ENCODE measurements at places on chromosomes 13 and 19.

DNA sequence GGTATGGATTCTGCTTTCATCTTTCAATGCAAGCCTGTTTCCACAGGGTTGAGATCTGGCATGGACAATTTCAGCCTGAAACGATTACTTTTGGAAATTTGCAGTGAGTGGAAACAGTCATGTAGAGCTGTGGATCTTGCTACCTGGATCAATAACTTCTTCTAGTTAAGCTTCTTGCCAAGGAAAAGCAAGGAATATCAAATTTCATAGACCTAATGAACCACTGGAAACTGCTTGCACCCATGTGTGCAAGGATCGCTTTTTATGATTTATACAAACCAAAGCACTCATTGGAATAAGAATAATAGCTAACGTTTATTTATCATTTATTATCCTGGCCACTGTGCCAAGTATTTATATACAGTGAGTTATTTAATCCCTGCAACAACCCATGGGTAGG is 392.8 kb downstream of the KCNRG start:
- DNase-seq: no peak

- DNase-seq: no peak
These were observed 47.9 kb upstream of the MYCBP2 start for GRCh38 chr13:77374786-77375185.

DNA sequence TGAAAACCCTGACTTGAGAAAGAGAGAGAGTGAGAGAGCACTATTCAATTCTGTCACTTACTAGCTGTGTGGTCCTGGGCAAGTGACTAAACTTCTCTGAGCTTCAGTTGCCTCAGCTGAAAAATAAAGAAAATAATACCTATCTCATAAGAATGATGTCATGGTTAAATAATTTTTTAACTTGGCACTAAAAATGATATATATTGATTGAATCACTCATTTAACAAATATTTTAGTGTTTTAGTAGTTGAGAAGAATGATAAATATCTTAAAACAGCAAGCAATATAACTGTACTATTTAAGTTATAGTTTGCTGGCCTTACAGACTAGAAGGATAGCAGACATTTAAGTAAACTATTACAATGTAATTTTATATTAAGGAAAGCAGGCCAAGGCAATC is 764.2 kb downstream of the DIAPH3 start:
- DNase-seq: no peak

GRCh38 chr19:56189785-56190184 is 7.8 kb downstream of the ZSCAN5B start:
- no peak for DNase-seq

- DNase-seq: no peak
These were observed 18.5 kb upstream of the ABCC4 start for GRCh38 chr13:95319551-95320274.

DNA sequence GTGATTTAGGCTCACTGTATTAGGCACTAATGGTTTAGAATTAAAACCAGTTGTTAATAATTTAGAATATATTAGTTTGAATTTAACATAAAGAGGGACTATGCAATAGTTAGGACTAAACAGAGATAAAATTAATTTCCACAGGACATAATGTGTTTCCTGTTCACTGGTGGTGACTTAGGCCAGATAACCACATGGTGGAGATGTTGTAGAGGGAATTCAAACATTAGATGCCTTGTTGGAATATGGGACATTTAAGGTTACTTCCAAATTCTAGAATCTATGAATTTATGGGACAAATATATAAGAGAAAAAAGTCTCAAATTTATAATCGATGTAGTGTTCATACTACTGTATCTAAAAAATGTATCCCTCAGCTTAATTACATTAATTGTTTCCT is 615.5 kb upstream of the KLHL1 start:
- no peak for DNase-seq

- peak; percentile 8 for DNase-seq
These were observed 112.8 kb downstream of the CRYL1 start for GRCh38 chr13:20412691-20413355.

DNA sequence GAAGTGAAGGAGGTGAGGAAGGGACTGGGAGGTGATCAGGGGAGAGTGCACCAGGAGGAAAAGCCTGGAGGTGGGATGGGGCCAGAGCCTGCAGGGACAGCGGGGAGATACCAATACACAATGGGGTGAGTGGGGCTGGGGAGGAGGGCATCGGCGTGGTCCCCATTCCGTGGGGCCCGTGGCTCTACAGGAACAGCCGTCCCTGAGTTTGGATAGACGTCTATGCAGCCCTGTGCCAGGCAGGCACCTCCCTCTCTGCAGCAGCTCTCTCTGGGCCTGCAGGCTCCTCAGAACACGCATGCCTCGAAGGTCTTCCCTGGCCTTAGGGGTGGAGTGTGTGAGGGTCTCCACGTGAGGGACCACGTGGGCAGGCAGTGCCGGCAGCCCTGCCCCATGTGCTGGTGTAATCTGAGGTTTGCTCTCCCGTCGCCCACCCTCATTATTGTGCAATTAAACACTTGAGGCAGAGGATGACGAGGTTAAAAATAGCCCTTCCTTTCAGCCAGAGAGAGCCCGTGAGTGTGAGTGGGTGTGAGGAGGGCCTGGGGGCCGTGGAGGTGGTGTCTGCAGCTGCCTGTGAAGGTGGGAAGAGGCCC is 16.5 kb downstream of the C2CD4C start:
- DNase-seq: no peak

DNA sequence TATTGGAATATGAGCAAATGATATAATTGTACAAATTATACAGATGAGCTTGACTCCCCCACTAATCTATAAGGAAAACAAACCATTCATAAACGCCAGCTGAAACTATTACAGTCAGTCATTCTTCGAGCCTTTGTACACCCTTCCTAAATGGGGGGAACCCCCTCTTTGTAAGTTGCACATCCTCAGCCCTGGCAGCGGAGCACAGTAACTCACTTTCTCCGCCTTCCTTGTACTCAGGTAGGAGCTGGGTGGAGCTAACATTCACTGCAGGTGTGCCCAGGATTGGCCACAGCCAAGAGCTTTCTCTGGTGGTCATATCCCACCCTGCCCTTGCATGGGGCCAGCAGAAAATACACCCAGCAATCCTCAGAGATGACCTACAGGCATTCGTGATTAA is 28.6 kb downstream of the PIN1 start:
- DNase-seq: peak; percentile 62

DNA sequence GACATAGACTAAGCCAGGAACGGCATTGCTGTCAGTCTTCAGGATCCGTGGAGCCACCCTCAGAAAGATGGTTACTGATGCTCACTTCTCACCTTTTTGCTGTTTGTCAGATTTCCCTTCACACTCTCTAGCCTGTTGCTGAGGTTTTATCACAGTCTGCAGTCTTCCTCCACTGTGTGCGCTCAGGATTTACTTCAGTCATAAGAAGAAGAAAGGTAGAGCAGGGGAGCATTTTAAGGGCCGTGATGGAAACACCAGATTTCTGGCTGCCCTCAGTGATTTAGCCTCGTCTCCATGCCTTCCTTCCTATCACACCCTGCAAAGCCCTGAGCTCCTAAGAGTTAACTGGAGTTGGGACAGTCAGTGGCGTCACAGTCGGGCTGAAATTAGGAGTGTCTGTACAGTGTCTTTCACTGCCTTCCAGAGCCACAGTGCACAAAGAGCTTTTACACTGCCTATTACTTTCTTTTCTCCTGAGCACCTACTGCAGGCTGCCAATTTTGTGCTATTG is 60.0 kb upstream of the GPR183 start:
- DNase-seq: peak; percentile 59

GRCh38 chr13:23384111-23384510 is 49.4 kb downstream of the SACS start:
- no peak for DNase-seq

DNA sequence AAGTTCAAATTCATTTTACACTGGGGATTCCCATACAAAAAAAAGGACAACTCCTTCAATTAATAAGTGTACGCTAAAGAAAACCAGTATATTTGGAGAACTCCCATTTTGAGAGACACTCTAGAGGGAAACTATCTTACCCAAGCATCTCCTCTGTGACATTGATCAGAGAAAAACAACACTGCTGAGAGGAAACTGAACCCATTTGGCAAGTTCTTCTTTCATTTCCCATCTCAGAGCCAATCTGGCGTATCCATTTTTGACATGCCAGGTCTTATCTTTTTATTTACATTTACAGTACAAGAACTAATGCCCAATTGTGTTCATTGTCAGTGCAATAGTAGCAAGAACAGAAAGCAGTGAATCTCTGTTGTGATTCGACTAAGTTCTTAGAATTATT is 30.1 kb downstream of the LIG4 start:
- no peak for DNase-seq

DNA sequence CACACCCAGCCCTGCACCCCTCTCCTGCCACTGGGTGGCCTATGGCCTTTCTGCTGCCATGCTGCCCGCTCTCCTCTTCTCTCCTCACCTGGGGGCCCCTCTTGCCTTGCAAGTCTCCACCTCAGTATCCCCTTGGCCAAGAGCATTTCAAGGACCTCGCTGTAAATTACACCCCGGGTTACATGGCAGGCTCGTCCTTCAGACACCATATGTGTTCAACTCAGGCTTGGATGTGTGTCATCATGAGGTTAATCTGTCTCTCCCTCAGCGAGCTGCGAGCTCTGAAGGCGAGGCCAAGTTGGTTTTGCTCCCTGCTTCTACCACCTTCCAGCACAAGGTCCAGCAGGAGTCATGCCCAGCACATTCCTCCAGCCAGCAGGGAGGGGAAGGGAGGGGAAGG is 74.8 kb upstream of the TM9SF2 start:
- DNase-seq: no peak

- DNase-seq: no peak
These were observed 199.3 kb upstream of the UBL3 start for GRCh38 chr13:30049692-30050091.

GRCh38 chr13:113064000-113064533 is 41.5 kb upstream of the F7 start:
- no peak for DNase-seq

DNA sequence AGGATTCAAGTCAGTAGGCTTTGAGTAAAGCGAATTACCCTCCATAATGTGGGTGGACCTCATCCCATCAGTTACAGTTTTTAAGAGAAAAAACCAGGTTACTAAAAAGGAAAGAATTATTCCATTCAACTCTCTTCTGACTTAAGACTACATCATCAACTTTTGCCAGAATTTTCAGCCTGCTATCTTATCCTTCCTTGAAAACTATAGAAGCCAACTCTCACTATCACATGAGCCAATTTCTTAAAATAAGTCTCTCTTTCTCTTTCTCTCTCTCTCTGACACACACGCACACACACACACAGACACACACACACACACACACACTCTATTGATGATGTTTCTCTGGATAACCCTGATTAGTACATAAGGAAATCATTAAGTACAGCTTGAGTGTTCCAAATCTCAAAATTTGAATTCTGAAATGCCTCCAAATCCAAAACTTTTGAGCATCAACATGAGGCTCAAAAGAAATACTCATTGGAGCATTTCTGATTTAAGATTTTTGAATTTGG is 217.0 kb upstream of the PRR20A start:
- DNase-seq: no peak

DNA sequence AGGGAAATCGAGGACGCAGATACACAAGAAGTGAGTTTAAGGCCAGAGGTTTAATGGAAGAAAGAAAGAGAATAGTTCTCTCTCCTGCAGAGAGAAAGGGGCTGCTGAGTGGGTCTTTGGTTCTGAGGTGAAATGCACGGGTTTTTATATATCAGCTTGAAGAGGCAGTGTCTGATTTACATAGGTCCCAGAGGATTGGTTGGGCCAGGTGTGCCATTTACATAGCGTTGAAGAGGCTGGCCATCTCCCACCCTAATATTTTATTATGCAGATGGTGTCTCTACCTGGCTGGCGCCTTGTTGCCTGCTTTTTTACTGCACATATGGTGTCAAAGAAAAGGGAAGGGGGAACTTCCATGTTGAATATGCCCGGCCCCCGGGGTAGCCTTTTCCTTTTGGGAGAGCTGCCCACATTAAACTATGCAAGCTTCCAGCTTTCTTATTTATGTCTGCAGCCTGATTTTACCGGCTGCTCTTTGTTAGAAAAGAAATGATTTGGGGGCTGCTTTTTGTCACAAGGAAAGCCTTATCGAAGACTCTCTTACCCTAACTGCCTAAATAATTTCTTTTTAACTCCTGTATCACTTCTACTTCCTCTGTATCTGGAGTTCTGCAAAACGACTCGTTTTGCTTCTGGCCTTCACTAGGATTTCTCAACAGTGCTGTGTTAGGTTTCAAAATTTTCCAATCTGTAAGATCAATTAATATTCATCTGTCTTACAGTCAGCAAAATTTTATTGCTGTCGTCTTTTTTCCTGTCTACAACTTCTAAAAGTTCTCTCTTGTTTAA is 268.5 kb downstream of the B3GLCT start:
- DNase-seq: no peak

DNA sequence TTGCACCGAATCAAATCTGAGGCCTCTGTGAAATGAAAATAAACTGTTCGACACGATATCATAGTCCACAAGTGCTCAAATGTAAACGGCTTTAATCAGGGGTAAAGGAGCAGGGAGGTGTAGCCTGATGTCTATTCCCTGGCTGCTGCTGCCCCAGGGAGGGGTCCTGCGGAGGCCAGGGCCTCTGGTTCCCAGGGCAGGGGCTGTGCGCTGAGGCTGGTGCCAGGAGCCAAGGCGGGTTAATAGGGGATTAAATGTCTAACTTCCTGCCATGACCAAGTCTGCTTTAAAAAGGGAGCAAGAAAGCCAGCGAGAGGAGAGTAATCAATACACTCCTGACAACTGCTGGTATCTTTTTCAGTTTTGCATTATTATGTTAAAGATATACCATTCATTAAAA is 59.4 kb downstream of the ZNF536 start:
- DNase-seq: no peak

DNA sequence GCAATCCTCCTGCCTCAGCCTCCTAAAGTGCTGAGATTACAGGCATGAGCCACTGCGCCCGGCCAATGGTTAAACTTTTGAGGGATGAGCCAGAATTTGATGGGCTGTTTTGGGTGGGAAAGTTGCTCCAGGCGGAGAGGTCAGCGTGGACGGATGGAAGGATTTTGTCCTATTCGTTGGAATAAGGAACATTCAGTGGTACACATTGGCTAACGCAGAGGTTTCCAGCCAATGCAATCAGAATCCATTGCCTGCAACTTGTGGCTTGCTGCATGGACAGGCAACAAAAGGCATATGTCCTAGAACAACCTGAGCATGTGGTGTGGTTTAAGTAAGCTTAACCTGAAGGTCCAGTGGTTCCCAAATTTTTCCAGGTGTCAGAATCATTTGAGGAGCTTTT is 35.5 kb upstream of the C1QTNF9 start:
- DNase-seq: no peak

GRCh38 chr13:60347690-60348089 is 49.3 kb upstream of the TDRD3 start:
- DNase-seq: no peak

GRCh38 chr19:47315125-47315821 is 5.6 kb downstream of the C5AR1 start:
- no peak for DNase-seq

- DNase-seq: no peak
These were observed 101.2 kb downstream of the SPRY2 start for GRCh38 chr13:80239571-80240255.

GRCh38 chr13:102395939-102396338 is 5.9 kb downstream of the FGF14 start:
- no peak for DNase-seq

- no peak for DNase-seq
These were observed 431.4 kb downstream of the TBC1D4 start for GRCh38 chr13:75050419-75051046.
